ENCODE measurements at places on chromosomes 3 and 15. TPM values are rescaled to one million over a fixed set of nuclear protein-coding genes. Genes with fewer than 3 reads are reported as not detected.

DNA sequence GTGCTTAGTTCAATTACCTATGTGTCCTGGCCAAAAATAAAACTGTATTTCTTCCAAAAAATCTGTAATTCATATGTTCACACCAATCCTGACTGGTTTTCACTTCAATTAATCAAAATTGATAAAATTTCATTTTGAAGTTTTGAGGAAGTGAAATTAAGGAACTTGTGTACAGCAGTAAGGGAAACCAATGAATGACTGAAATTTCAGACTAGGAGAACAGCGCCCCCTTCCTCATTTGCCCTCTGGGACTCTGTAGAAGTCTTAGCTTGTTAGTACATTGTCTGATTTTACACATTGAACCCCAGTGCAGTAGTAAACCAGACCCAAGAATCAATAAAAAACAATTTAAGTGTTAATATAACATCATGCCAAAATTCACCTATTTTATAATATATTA, 495.3 kb upstream of the AGTR1 start:
- ATAC-seq = no peak

DNA sequence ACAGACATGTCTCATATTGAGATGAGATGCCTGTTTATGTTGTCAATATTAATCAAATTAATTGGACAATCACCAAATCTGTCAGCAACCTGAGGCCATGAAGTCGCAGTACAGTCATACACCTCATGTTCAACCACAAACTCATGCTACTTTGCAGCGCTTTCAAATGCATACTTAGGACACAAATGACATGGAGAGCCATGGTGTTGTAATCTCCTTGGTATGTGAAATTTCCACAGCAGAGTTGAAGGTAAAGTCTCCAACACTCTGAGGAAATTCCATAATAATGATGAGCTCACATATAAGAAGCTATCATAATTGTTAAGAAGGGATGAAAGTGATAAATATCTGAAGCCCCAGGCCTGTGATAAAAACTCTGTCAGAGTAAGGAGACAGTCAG, 873.9 kb downstream of the MCTP2 start:
- no peak for ATAC-seq

- no peak for ATAC-seq
These were observed 102.8 kb downstream of the EEFSEC start for GRCh38 chr3:128256131-128256530.

DNA sequence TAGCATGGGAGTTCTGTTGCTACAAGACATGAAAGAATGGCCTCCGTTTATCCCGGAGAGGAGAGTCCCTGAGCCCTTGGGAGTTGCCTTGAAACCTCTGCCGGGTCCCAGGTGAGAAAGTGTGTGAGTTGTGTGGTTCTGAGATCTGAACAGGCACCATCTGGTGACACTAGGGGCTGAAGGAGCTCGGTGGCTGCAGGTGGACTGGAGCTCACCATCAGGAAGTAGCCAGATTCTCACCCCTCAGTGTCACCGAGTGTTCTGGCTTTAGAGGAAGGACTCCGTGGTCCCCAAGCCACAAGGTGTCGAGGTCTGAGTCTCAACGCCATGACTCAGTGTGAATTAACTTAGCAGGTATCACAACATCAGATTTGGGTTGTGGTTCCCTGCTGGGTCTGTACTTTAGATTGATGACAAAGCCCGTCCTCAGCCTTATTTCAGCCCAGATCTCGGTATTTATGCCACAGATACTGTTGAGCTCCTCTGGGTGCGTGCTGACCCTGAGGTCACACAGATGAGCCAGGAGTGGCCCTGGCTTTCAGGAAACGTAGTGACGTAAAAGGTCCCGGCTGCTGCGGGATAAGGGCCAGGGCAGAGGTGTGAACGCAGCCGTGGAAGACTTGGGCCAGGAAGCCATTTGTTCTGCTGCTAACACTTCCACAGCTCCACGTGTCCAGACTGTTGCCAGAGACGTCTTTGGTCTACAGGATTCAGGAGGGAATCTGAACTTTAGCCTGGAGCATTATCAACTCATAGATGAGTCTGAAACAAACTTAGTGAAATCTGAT, 54.4 kb downstream of the PGPEP1L start:
- ATAC-seq = no peak

GRCh38 chr15:72732086-72732485, 46.1 kb downstream of the BBS4 start:
- ATAC-seq = no peak

The ZNF35 gene
- 6.5 TPM for total RNA-seq

The HAUS2 gene
- total RNA-seq = 13.1 TPM

The CHRM5 gene
- total RNA-seq = not detected

The NTRK3 gene
- 1.00 TPM for total RNA-seq

Measured in esophagus mucosa (tissue), 1 donor.